Stimulated activated CD8-positive, alpha-beta memory T cell treated with anti-CD3 and anti-CD28 coated beads, Interleukin-7, amount 100 ng/mL, for 24 hours (primary cell): ENCODE measurements at places on chromosomes 5 and 9.

DNA sequence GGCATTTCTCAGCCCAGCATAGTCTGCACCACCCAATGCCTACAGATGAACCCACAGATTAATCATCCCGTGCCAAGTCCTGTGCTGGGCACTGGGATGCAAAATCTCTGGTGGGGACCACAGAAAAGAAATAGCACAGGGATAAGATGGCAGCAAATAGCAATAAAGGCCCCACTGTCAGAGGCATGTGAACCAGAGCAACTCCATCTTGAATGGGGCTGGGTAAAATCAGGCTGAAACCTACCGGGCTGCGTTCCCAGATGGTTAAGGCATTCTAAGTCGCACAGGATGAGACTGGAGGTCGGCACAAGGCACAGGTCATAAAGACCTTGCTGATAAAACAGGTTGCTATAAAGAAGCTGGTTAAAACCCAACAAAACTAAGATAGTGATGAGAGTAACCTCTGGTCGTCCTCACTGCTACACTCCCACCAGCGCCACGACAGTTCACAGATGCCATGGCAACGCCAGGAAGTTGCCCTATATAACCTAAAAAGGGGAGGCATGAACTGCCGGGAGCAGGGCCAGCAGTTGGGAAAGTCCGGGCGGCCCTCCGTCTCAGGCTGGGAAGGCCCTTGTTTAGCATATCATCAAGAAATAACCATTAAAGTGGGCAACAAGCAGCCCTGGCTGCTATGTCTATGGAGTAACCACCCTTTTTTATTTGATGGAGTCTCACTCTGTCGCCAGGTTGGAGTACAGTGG lies 65.2 kb downstream of the C9orf50 start:
- DNase-seq, result no peak

- DNase-seq, result peak; percentile 4
Observed at GRCh38 chr5:72556351-72557166, 49.3 kb upstream of the ZNF366 start.

- no peak for DNase-seq
Observed at GRCh38 chr9:132109291-132109690, 29.6 kb upstream of the MED27 start.

DNA sequence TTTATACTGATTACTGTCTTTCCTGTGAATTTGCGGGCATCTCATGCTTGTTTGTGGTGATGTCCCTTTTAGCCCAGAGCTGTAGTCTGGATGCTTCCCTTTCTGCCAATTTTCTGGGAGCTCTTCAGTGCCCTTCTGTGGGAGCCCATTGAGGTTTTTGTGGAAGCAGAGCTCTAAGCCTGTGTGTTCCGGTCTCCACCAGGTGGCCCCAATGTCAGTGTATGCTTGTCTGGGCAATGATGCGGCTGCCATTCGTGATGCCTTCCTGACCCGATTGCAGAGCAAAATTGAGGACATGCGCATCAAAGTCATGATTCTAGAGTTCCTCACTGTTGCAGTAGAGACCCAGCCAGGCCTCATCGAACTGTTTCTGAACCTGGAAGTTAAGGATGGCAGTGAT lies 35.1 kb downstream of the SH3GLB2 start:
- DNase-seq, result no peak

GRCh38 chr5:93219641-93220145 lies 361.3 kb downstream of the NR2F1-AS1 start:
- no peak for DNase-seq

GRCh38 chr5:104347119-104347708 lies 784.6 kb upstream of the NUDT12 start:
- no peak for DNase-seq

GRCh38 chr5:111741278-111741677 lies 15.7 kb downstream of the NREP start:
- DNase-seq, result no peak
